ENCODE measurements at places on chromosomes 2 and 18. TPM values are rescaled to one million over a fixed set of nuclear protein-coding genes. Genes with fewer than 3 reads are reported as not detected.

Gene SIGLEC15
- 6.2 TPM for total RNA-seq

Gene ZSCAN30
- total RNA-seq: 14.8 TPM

Gene ATP8B1
- total RNA-seq: 0.27 TPM

Gene APOB
- total RNA-seq: under 0.01 TPM

Gene C1GALT1C1L
- total RNA-seq: 0.27 TPM

Gene EHD3
- 18.9 TPM for total RNA-seq

Gene OXER1
- total RNA-seq: 1.3 TPM

Gene DSG1
- not detected for total RNA-seq

Gene LANCL1
- total RNA-seq: 35.0 TPM

Gene PTPRN
- under 0.01 TPM for total RNA-seq

Gene C2orf15
- 1.6 TPM for total RNA-seq

Gene FRZB
- total RNA-seq: not detected

Gene NPAS2
- total RNA-seq: under 0.01 TPM

Gene NEU2
- total RNA-seq: not detected

Gene RAX
- not detected for total RNA-seq

Gene IL1R1
- total RNA-seq: 0.27 TPM

Gene NDUFB3
- total RNA-seq: 10.2 TPM

Gene HOXD11
- not detected for total RNA-seq

Gene TPO
- total RNA-seq: under 0.01 TPM

Gene DLX1
- total RNA-seq: not detected
